Heart right ventricle (tissue), 16 donors: ENCODE measurements at places on chromosomes 7 and 10. TPM values are rescaled to one million over a fixed set of nuclear protein-coding genes. Genes with fewer than 3 reads are reported as not detected.
A peak's percentile ranks its signal among the peaks of the same experiment; 100 is the strongest.

- H3K36me3 ChIP-seq, result no peaks in the 10 kb centered on the region
Measured at GRCh38 chr10:4576206-4576605, 249.8 kb upstream of the AKR1E2 start.

DNA sequence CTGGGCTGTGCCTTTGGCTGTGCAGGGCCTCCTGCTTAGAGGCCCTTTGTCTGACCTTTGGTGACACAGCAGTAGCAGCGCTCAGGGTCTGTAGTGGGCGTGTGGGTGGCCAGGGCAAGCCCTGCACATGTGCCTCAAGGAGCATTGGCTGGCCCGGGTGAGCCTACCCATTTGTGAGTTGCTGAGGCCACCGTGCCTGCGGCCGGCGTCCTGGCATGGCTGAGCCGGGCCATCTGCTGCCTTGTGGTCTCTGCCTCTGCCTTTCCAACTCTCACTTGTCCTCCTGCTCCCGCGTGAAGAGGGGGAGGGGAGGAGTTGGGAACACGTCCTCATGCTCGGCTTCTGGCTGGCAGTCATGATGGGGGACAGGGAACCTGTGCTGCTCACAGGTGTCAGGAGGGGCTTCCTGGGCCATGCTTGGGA, 9.2 kb upstream of the ORAI2 start:
- H3K4me3 ChIP-seq, result no peak overlapping the region
- H3K4me1 ChIP-seq, result no peaks in the 10 kb centered on the region
- H3K36me3 ChIP-seq, result peaks cover 9% of the 10 kb centered on the region
- H3K27ac ChIP-seq, result no peak overlapping the region
- H3K27me3 ChIP-seq, result no peaks in the 10 kb centered on the region
- DNase-seq, result no peak

- no peaks in the 10 kb centered on the region for H3K36me3 ChIP-seq
- DNase-seq, result no peak
- H3K27me3 ChIP-seq, result peaks cover 91% of the 10 kb centered on the region
- H3K4me1 ChIP-seq, result peaks cover 19% of the 10 kb centered on the region
- H3K4me3 ChIP-seq, result peak overlapping the region; percentile 67
Measured at GRCh38 chr7:127252377-127252713, 396 bp downstream of the GRM8 start.

GRCh38 chr7:156002362-156003066, 190.3 kb upstream of the SHH start:
- peaks cover 6% of the 10 kb centered on the region for H3K27me3 ChIP-seq
- no peak overlapping the region for H3K27ac ChIP-seq
- no peaks in the 10 kb centered on the region for H3K36me3 ChIP-seq
- DNase-seq, result no peak
- H3K4me3 ChIP-seq, result no peak overlapping the region

DGKI gene
- 0.16 TPM for polyA plus RNA-seq
